ENCODE measurements at places on chromosomes 13 and 19.

DNA sequence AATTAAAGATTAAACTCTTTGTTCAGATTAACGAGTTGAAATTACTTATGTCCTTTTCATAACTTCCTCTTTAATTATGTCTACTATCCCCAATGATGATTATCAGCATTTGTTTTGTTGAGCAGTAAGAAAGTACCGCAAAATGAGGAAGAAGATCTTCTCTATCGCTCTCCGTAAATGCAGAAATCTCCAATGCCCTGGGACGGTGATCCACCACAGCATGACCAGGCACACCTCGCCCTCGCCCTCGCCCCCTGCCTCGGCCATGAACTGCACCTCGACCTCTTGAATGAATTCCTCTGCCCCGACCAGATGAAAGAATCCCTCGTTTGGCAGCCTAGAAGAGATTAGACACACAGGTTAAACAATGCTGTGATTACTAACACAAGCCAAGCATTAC is 69.1 kb downstream of the RBM26 start:
- DNase-seq, result no peak

- DNase-seq, result no peak
Observed at GRCh38 chr13:66576381-66576780, 653.8 kb downstream of the PCDH9 start.

- no peak for DNase-seq
Observed at GRCh38 chr13:50437252-50437651, 406.2 kb downstream of the DLEU7 start.

DNA sequence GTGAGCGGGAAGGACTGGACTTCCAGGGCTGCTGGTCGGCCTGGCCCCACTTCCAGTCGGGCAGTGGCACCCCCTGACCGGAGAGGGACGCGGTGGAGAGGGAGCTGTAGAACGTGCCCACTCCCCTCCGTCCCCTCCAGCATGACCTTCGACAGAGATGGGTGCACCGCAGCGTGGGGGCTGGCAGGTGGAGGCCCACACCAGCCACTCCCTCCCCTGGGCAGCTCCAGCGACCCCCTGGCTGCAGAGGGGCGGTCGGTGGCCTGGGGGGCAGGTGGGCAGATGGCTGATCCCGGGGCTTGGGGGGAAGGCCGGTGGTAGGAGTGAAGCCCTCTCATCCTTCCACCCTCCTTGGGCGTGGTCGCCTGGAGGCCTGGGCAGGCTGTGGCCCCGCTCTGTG is 2.4 kb downstream of the HCN2 start:
- DNase-seq, result no peak
